ENCODE measurements at places on chromosomes 12 and 14. TPM values are rescaled to one million over a fixed set of nuclear protein-coding genes. Genes with fewer than 3 reads are reported as not detected.

DNA sequence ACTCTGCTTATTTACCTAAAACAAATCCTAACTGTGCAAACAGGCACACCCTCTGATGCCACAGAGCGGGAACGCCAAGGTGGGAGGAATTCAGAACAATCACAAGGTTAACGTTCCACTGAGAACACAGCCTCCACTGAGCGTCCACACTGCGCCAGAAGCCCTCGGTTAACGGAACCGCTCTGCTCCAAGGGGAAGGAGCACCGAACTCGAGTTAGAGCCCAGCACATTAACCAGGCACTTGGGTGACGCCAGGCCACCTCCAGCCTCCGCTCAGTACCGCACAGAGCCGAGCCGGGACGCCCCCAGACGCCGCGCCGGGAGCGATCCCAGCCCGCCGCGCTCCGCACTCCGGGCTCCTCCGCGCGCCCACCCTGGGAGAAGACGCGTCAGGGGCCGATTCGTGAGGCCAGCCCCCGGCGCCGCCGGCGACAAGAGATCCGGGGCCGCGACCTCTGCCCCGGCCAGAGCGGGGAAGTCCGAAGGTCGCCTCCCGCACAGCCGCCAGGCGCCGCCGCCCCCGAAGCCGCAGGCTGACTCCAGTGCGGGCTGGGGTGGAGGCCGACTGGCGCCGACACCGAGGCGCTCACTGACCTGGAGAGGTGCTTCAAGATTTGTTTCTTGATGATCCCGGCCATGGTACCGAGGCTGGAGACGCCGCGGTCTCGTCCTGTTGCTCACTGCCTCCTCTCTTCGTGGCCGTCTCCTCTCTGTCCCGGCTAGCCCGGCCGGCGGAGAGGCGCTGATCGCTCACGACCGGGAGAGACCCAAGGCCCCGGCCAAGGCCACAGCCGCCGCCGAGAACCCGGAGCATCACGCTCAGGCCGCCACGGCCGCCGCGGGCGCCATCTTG lies 450 bp downstream of the BLTP3B start:
- DNase-seq = no peak

GRCh38 chr12:58914457-58914856 lies 5.8 kb downstream of the LRIG3 start:
- DNase-seq = no peak

Gene LRFN5
- 0.14 TPM for total RNA-seq

DNA sequence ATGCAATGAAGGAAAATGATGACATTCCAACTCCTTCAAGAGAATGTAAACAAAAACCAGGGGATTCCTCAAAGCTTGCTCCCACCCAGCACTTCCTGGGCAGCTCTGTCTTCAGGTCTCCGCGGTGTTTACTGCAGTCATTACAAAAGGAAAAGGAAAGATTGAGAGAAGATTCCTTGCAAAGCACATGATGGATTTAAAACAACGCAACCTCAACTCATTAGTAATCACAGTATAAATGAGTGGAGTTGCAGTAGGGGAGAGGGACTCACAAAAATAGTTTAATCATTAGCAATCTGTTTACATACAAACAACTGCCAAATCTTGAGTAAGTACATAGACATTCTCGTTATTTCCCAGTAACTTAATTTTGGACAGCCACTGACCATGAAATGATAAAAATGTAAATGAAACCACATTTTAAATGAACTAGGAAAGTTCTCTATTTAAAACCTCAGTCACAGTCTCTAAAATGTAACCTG lies 49.7 kb upstream of the OVCH1 start:
- DNase-seq = no peak

- DNase-seq = no peak
Observed at GRCh38 chr12:113109872-113110599, 25.5 kb downstream of the RASAL1 start.

GRCh38 chr12:79938843-79939242 lies 3.9 kb upstream of the PPP1R12A start:
- DNase-seq = no peak

GRCh38 chr12:59927032-59927431 lies 331.2 kb downstream of the SLC16A7 start:
- DNase-seq = no peak

Gene TBX3
- 0.81 TPM for total RNA-seq

DNA sequence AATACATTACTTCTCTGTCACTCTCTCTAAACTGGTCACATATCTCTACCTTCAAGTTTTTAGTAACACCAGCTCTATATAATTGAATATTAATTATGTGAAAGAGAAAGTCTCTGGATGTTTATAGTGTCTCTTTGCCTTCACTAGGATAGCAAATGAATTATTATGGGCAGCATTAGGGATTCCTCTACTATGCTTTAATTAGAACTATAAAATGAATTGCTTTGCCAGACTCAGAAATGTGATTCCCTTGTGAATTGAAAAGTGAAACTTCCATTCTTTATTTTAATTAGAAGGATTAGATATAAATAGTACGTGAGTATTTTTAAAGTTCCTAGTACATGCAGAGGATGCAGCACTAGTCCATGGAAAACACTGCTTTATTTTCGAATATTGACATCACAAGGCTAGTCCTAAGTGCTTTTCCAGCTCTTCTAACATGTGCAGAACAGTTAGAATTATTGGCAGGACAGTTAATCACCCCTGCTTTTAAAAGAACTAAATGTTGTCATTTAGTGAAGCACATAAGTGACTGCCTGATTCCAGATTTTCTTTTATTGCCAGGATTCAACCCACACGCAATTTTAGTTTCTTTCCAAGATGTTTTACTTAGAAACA lies 23.0 kb upstream of the REP15 start:
- DNase-seq = no peak

Gene PPP1R36
- total RNA-seq = 0.73 TPM

DNA sequence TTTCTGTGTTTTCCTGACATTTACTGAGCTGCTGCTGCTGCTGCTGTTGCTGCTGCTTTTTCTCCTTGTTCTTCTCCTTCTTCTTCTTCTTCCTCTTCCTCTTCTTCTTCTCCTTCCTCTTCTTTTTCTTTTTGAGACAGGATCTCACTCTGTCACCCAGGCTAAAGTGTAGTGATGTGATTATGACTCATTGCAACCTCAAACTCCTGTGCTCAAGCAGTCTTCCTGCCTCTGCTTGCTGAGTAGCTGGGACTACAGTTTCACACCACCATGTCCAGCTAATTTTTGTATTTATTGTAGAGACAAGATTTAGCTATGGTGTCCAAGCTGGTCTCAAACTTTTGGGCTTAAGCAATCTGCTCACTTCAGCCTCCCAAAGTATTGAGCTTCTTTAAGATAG lies 95.8 kb downstream of the TMTC3 start:
- no peak for DNase-seq

GRCh38 chr12:127583041-127583440 lies 683.9 kb upstream of the TMEM132C start:
- DNase-seq = no peak

DNA sequence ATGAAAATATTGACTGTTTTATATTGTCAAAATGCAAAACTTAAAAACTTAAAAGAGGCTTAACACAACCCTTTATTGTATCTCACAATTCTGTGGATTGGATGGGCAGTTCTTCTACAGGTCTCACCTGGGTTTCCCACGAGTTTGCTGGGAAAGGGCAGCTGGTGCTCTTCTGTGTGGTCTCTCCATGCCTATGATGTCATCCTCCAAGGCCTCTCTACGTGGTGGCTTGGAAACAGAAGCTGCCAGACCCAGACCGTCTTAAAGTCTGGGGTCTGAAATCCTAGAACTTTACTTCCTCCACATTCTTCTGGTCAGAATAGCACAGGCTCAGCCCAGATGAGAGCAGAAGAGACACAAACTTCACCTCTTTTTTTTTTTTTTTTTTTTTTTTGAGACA lies 36.5 kb upstream of the KICS2 start:
- no peak for DNase-seq

DNA sequence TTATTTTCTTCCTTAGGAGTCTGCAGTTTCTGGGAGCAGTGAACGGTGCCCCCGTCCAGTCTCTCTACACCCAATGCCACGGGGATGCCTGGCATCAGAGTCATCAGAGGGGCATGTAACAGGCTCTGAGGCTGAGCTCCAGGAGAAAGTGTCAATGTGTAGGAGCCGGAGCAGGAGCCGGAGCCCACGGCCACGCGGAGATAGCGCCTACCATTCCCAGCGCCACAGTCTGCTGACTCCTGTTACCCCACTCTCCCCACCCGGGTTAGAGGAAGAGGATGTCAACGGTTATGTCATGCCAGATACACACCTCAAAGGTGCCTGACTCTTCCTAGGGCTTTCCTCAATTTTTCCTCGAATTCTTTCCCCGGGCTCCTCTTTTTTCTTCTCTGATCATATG lies 3.3 kb upstream of the PA2G4 start:
- DNase-seq = no peak

DNA sequence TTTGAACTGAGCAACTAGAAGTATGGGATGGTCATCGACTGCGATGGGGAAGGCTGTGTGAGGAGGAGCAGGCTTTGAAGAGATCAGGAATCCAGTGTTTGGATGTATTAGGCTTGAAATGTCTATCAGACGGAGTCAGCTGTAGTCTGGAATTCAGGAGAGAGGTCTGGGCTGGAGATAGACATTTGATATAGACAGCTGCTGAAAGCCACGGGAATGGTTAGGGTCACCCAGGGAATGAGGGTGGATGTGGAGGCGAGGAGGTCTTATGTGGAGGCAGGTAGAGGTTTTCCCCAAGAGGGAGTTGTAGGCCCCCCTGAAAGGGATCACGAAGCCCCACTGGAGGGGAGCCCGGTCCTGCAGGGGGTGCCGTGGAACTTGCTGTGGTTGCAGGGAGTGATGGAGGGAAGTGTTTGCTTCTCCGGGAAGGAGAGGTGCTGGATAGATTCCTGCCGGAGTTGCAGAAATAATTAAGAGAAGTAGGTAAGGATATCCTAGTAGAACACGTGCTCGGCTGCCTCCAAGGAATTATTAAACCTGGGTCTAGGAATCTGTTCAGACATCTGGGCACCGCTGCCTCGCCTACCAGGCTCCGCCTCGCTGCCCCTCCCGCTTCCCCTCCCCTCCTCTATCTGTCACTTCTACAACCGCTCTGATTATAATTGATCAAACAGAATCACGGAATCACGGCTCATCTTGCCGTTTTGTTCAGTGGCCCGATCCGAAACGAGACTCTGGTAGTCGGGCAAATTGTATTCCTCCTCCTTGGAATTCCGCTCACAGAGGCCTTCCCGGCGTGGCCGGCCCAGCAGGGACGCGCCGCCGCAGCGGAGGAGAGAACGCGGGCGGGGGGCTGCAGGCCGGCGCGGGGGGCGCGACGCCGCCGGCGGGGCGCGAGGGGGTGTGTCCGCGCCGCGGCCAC lies 826 bp upstream of the CACNA1C start:
- DNase-seq = no peak

DNA sequence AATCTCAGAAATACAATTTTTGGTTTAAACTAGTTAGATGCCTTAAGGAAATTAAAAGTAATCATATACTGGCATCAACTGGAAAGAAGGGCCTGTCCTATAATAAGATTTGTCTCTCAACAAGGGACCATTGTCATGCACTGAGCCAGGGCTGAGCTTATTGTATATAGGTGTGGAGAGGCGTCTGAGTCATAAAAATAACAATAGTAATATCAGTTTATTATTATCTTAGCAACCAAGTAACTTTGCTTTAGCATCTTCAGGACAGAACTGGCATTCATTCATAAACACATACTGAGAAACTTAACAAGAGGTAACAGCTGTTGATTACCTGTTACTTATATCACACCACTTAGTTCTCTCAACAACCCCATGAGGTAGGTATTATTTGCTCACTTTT lies 7.1 kb downstream of the KRT75 start:
- no peak for DNase-seq

GRCh38 chr14:50360851-50361250 lies 35.8 kb downstream of the CDKL1 start:
- no peak for DNase-seq

- DNase-seq = no peak
Observed at GRCh38 chr14:57136669-57137328, 131.9 kb downstream of the EXOC5 start.

Gene PGF
- total RNA-seq = 209 TPM

DNA sequence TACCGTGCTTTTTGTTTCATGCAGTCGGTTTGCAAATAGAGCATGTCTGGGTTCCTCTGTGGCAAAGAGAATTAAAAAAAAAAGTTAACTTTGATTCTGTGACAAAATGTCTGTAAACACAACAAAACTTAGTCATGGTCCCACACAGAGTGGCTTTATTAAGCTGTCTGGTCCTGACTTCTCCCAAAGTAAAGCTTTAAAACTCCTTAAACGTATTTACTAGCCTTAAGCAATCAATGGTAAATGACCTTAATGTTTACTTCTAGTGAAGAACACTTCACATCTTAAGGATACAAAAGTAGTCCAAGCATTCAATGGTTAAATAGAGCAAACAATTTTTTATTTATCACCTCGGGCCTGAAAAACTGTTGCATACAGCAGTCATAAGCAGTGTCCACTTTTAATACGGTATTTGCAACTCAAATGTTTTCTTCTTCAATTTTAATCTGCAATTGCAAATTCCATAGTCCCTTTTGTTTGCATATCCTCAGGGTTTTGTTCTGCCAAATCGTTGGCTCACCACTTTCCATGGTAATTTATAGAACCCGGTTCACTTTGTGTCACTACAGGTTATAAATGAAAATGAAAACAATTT lies 453.0 kb upstream of the MIS18BP1 start:
- DNase-seq = no peak

DNA sequence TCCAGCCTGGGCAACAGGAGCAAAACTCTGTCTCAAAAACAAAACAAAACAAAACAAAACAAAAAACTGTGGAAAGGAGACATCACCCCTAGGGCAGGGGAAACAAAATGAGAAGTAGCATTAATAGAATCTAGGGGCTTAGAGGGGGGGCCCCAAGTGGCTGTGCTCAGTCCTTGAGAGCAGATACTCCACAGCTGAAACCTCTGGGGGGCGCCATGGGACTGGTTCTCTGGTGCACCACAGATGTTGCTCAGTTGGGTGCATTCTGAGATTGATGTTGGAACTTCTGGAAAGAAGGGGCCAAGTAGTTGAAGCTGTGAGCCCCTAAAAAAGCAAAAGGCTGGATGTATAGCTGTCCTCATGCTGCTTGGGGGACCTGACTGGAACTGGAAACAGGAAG lies 11.8 kb upstream of the SYNE2 start:
- no peak for DNase-seq

Gene MMP14
- total RNA-seq = 237 TPM

- no peak for DNase-seq
Observed at GRCh38 chr14:38884109-38884508, 218.9 kb downstream of the SEC23A start.

DNA sequence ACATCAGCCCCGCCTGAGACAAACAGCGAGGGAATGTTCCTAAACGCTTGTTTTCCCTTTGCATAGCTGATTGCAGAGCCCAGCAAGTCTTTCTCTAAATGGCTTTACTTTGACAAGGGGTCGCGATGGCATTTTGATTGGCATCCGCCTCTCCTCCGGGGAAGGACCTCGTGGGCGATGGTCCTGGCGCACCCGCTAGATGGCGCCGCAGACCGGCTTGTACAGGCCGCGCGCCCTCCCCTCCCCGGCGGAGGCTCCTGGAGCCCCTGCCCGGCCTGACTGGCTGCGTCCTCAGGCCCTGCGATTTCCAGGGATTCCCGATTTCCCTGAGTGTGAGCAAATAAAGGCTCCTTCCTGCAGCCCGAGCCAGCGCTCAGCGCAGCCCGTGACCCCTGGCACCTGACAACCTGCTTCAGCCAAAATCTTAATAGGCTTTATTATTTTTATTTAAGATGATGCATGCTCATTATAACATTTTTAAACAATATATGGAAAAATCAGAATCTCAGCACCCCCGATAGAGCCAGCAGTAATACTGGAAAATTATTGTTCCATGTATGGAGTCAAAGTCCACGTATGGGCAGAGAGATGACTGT lies 468.3 kb downstream of the AACS start:
- no peak for DNase-seq

GRCh38 chr14:80494769-80495168 lies 283.5 kb upstream of the DIO2 start:
- DNase-seq = no peak

- no peak for DNase-seq
Observed at GRCh38 chr12:113823016-113823415, 143.1 kb downstream of the RBM19 start.

Gene RFX4
- total RNA-seq = not detected

Measured in pulmonary artery endothelial cell (primary cell).